H7 (cell line): ENCODE measurements at places on chromosomes 6 and 20. TPM values are rescaled to one million over a fixed set of nuclear protein-coding genes. Genes with fewer than 3 reads are reported as not detected.

- DNase-seq = no peak
Measured at GRCh38 chr20:2673453-2673852, 9.4 kb upstream of the IDH3B start.

- DNase-seq = no peak
Measured at GRCh38 chr6:160678230-160678629, 14.2 kb upstream of the LPA start.

DNA sequence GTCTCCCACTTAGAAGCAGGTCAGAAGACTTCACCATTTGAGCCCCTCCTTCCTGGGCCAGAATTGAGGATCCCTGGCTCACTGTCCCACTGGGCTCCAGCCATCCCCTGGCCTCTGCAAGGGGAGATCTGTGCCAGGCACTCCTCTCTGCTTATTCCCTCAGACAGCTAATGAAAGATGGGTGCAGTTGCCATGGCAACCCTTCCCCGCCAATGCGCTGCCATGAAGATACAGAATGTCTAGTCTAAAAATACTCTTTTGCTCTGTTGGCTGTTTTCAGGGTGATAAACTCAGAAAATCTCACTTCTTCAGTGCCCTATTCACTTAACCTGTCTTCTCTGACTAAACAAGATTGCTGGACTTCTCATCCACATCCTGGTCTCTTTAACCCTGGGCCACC, 13.6 kb upstream of the TTLL2 start:
- DNase-seq = no peak

DNA sequence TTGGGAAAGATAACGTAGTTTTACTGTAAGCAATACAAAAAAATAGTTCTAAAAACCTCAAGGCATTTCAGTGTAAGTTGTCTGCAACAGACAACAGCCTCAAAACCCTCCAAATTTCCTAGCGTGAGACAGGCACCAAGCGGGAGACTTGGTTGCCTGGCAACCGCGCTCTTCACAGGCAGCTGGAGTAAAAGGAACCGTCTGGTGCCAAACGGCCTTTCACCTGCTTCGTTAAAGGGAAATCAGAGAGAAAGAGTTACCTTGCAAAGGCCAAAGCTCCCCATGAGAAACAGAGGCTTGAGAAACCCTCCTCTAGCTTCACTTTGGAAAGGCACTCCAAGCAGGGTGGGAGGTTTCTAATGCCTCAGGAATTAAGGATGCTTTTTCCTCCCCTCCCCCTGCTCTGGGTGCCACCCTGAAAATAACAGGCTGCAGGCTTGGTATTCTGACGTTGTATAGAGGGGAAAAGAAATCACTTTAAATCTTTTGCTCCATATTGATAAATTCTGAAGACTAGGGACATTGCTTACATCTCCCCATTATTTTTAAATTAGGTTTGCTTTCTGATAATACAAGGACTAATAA, 129.7 kb upstream of the UFL1 start:
- DNase-seq = peak; percentile 48

DNA sequence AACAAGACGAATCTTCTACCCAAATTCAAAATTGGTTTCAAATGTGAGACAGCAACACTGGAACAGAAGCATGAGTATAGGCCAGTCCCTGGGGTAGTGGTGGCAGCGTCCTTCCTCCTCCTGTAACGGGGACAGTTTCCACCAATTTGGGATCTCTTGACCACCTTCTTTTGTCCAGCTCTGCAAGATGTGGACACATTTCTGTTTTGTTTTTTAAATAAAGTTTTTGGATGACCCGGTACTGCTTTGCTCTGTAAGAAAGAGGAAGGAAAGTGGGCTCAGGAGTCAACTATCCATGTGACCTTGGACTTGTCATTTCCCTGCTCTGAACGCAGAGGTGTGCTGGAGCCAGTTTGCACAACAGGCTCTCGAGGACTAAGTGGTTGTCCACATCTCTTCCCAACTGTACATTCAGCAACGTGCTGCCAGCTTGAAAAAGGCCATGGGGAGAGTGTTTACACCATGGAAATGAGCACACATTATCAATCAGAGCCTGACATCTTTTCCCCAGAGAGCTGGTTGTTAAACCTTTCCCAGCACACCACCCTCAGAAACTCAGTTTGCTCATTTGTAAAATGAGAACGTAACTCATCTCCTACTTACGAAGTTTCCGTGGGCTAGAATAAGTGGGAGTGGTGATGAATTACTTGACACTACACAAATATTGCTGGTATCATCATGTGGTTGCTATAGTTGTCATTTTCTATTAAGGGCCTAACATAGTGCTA, 66.5 kb downstream of the ADTRP start:
- no peak for DNase-seq

DNA sequence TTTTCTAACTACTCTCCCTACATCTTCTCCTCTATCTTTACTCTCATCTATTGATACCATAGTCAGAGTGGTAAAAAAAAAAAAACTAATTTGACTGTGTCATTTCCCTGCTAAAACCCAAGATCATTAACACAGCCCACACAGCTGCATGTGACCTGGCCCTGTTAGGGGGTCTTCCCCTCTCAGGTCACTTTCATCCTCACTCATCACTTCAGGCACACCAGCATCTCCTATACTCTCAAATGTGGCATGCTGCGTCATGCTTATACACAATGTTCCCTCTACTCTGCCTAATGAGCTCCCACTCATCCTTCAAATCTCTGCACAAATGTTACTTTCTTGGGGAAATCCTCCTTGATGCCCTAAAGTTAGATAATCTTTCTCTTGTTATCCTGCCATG, 86.8 kb downstream of the CDK19 start:
- DNase-seq = no peak

DNA sequence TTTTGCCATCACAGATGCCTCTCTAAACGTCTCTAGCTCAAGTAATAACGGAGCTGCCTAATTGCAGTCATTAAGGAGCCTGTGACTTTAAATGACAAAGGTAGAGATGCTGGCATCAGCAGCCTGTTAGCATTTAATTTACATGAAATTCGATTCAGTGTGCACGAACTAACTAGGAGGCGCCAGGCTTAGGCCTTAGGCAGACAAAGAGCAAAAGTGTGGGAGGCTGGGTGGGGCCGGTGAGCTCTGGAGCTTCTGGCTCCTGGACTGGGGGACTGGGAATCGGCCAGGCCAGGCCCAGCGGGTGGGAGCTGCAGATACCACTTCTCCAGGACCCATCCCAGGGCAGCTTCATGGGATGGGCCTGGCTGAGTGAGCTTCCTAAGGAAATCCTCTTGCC, 170.0 kb upstream of the AGPAT4 start:
- peak; percentile 79 for DNase-seq

DNA sequence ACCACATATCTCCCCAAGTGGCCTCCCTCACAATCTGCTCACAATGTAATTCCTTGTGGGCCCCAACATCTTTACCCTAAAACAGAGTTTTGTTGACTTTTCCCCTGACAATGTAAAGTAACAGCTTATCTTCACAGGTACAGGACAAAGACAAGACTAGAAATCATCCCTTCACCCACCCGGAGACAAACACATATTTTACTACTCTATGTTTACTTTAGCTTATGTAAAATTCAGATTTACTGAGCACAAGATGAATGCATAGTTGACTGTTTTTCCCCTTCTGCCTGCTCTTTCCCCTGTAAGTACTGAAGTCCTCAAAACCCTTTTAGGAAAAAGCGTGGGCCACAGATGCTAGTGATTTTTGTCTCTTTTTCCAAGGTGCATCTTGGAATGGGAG, 61.0 kb downstream of the RPP21 start:
- no peak for DNase-seq

The TRIM31 gene
- total RNA-seq = not detected in 2 replicates

The MYMX gene
- total RNA-seq = 5.2 and 6.0 TPM in 2 replicates

The SAPCD1 gene
- 1.8 and 7.7 TPM in 2 replicates for total RNA-seq

The TUBB1 gene
- total RNA-seq = not detected in 2 replicates

The MYH7B gene
- 0.10 and 0.18 TPM in 2 replicates for total RNA-seq
